ENCODE measurements at places on chromosomes 3 and 15.
A peak's percentile ranks its signal among the peaks of the same experiment; 100 is the strongest.

DNA sequence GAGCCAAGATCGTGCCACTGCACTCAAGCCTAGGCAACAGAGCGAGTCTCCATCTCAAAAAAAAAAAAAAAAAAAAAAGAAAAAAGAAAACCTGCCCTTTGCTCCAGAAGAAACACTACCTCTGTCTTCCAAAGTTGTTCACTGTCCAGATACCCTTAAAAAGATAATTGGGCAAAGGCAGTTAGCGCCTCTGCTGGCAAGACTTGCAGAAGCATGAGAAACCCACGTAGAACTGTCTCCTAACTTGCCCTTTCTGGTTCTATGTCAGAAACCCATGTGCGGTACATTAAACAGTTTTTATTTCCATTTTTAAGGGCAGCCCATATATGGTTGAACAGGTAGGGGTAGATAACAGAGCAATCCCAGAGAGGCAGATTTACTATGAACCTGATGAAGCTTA is 1026.4 kb downstream of the ROBO2 start:
- DNase-seq, result no peak

GRCh38 chr3:31422237-31422636 is 110.5 kb upstream of the STT3B start:
- no peak for DNase-seq

- no peak for DNase-seq
These were observed 46.9 kb downstream of the CHSY1 start for GRCh38 chr15:101204739-101205535.

DNA sequence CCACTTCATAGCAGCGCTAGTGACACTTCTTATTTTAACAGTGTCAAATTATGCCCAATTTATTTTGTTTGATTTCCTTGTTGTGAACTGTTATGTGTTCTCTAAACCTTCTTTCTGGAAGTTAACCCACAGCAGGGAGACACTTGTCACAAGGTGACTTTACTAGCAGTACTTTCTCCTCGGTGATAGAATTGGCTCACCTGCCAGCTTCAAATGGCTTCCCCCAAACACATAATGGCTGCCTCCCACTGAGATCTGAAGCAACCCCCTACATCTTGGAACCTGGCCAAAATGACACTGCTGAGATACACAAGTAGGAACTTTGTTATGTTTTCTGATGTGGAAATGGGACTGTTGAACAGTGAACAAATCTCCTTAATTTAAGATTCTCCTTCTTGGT is 238.8 kb upstream of the DPH6 start:
- DNase-seq, result no peak

- no peak for DNase-seq
These were observed 23.9 kb downstream of the ILDR1 start for GRCh38 chr3:121998030-121998580.

DNA sequence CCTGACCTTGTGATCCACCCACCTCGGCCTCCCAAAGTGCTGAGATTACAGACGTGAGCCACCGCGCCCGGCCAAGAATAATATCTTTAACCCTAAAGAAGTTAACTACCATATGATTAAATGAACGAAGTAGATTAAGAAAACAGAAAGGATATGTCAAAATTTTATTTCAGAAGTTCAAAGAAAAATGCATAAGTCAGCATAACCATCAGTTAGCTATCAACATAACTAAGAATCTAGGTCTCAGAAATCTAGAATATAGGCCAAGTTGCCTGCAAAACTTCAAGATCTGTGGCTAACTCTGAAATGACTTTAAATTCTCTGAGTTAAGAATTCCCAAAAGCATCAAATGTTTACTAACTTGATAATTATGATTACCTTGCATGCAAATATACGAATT is 38.0 kb downstream of the INO80 start:
- no peak for DNase-seq

DNA sequence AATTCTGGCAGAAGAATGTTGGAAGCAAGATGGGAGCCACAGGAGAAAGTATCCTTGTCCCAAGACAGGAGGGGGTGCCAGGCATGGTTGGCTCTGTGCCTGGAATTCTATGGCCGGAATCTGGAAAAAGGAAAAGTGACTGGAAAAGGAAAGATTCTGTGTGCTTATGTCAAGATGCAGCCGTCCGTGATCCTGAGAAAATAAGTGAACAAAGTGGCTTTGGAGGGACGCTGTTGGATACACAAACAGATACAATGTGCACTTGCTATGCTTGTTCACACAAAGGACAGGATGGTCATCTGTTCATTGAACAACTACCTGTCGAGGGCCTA is 28.5 kb upstream of the MUC20 start:
- no peak for DNase-seq

- no peak for DNase-seq
These were observed 59.6 kb downstream of the CCDC66 start for GRCh38 chr3:56616478-56617006.

GRCh38 chr3:179622023-179622422 is 17.4 kb downstream of the NDUFB5 start:
- no peak for DNase-seq

GRCh38 chr15:88337993-88338392 is 81.5 kb upstream of the NTRK3 start:
- no peak for DNase-seq

DNA sequence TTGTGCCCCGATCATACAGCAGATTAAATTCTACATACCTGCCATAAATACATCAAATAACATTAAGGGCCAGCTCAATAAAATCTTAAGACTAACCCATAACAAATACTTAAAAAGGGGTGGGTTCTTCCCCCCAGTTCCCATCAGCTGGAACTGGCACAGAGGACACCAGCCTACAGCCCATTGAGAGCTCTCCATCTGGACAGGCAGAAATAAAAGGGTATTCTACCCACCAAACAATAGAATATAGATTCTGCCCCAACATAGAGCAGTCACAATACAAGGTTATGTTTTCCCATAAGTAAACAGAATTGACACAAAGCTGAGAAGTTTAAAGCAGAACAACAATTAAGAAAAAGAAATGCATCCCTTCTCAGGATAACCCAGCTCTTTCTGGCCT is 11.9 kb downstream of the CPOX start:
- DNase-seq, result no peak

- DNase-seq, result no peak
These were observed 47.5 kb downstream of the GTPBP8 start for GRCh38 chr3:113038328-113038727.

- no peak for DNase-seq
These were observed 421.8 kb downstream of the NLGN1 start for GRCh38 chr3:173819368-173819767.

DNA sequence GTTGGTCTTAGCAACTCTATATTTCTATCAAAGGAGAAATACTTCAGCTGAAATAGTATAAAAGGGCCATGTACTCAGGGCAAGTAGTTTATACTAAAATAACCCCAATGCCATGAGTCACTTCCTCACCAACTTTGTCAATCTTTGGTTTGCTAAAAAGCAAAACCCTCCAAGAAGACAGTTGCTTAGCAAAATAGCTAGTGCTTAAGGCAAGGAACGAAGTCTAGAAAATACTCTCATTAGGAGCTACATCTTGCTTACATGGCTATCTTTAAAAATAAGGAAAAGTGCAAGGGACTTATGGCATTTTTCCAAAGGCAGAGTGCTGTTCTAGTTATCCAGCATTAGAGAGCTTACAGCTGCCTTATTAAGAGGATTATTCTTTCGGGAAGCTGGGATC is 28.4 kb downstream of the P3H2 start:
- DNase-seq, result no peak

- DNase-seq, result no peak
These were observed 38.1 kb downstream of the LRTM1 start for GRCh38 chr3:54889731-54890130.

DNA sequence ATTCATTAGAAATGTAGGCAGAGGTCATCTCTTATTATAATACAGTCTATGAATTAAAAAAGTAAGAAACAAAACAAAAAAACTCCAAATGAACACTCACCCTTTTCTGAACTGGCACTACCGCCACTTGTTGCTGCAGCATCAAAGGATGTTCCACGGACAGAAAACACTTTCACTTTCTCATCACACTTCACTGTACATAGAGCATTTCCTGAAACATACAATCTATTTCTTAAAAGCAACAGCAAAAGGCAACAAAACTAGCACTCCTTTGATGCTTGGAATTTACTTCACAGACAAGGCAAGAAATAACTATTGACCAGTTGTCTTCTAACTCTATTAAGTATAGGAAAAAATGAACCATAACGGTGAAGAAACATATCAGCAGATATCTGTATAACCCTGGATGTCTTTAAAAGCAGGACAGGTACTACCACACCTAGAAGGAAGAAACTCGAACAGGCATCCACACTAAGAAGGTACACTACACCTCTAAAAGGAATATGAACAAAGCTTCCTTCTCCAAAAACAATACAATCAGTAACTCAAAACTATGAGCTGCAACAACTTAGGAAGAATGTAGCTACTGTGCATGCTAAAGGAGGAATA is 24.9 kb downstream of the ETFA start:
- peak; percentile 39 for DNase-seq

DNA sequence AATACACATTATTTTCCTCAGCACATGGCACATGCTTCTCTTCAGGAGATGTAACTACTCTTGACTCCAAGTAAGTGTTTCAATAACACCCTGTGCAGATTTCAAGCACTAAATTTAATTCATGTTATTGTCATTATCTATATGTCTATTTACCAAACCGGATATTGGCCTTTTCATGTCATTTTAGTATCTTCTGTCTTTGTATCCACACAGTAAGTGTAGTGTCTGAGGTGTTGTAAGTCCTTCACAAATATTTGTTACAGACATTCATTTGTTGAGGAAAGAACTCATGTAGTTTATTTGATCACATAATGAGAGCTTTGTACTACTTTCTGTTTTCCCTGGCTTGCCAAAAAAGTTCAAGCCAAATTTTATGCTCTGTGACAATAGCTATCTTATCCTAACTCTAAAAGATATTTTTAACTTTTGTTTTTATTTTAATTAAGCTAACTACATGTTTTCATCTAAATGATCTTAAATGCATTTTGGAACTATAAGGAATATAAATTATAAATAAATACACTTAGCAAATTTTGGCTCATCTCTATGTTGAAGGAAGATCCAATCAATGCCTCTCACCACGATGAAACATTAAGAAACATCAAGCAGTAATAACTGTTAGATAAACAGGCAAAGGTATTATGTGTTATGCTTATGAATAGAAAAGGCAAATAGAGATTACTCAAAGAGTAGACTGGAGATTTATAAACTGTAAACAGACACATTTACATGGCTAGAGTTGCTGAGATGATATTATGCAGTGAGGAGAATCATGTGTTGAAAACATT is 48.3 kb downstream of the SPTSSB start:
- no peak for DNase-seq

GRCh38 chr3:169382309-169382708 is 281.2 kb downstream of the MECOM start:
- no peak for DNase-seq

GRCh38 chr3:31343075-31343474 is 189.7 kb upstream of the STT3B start:
- DNase-seq, result no peak

GRCh38 chr15:48176112-48176511 is 2.0 kb downstream of the MYEF2 start:
- no peak for DNase-seq

DNA sequence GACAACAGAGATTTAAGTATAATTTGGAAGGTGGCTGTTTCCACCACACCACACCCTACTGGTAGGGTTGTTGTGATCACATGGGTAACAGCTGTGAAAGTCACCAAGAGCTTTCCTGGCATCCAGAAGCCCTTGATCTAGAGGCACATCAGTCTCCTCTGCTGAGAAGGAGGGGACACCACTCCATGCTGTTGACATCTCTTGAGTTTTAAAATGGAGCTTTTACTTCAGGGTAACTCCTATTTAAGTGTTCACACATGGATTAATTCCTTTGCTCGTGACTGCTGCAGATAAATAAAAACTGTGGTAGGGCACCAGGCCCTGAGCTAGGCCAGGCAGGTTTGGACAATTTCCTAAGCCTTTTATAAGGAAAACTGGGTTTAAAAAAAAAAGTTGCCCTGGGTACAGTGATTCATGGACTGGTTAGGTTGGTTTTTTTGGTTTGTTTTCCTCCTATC is 7.5 kb downstream of the EXOSC7 start:
- DNase-seq, result no peak

DNA sequence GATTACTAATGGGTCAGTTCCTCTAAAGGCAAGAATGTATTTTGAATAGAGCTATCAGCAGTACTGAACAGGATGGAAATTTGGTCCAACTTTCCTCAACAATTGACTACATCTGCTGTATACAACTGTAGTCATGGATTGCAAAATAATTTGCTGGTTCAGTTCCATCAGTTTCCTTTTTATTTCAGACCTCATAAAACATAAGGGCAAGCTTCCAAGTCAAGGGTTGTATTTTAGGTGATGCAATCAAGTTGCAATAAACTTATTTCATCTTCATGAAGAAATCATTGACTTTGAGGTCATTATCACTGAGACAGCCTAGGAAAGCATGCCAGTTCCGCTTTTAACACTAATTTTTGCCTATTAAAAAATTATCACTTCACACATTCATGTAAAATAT is 90.4 kb upstream of the TSEN2 start:
- DNase-seq, result no peak

- DNase-seq, result peak; percentile 0
These were observed at the start of gene C3orf22 for GRCh38 chr3:126558336-126559071. C3orf22 (minus strand) TSS chr3:126558932; CDS start chr3:126553390, 5,542 bp downstream.

DNA sequence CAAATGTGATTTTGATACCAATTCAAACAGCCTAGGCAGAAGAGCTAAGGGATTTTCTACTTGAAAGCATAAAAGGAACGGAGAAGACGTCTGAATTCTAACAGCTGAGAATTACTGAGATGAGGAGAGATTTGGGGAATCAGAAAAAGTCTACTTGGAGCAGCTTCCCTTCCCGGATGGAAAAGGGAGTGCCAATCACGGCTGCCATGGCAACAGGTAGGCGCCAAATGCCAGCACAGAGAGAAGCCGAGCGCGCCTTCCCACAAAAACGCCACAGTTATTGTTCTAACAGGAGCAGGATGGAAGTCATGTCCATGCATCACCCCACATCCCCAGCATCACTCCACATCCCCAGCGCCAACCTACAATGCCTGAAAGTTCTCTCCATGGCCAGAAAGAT is 63.5 kb upstream of the PRR20G start:
- no peak for DNase-seq

GRCh38 chr3:177994976-177995375 is 541.3 kb upstream of the KCNMB2 start:
- no peak for DNase-seq

DNA sequence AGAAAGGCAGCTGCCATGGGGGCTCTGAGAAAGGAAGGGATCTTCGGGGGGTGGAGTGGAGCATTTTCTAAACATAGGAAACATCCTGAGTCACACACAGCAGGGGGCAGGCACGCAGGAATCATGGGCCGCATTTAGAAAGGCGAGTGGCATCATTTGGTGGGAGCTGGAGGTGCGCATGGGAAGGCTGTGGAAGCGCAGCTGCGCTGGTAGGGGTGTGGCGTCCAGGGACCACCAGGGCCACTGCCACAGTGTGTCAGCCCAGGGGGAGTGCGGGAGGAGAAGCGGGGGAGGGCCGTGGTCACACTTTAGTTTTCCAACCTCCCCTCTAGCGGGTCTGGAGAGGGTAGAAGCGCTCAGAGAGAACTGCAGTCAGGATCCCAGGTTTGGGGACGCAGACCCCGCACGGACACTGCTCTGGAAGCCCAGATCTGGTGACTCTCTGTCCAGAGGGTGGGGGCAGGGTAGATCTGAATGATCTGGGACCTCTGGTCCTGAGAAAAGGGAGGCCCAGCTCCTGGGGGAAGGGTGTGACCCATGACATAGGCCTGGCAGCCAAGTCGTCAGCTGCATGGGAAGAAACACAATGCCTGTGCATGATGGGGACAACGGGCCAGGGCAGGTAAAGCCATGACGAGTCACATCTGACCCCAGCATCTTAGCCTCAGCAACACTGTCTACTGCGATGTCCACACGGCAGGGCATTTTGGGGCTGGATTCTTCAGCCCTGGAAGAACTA is 88.0 kb upstream of the IQSEC1 start:
- no peak for DNase-seq

GRCh38 chr15:81151389-81151788 is 17.3 kb downstream of the CFAP161 start:
- DNase-seq, result no peak

All from B cell (primary cell).